ENCODE measurements at places on chromosomes 13 and 19.

GRCh38 chr19:58003174-58003828 lies 681 bp upstream of the ZNF606 start:
- DNase-seq = no peak

- DNase-seq = no peak
Measured at GRCh38 chr19:4310247-4311121, 6.1 kb downstream of the FSD1 start.

- no peak for DNase-seq
Measured at GRCh38 chr19:34230820-34231219, 23.5 kb upstream of the GARRE1 start.

DNA sequence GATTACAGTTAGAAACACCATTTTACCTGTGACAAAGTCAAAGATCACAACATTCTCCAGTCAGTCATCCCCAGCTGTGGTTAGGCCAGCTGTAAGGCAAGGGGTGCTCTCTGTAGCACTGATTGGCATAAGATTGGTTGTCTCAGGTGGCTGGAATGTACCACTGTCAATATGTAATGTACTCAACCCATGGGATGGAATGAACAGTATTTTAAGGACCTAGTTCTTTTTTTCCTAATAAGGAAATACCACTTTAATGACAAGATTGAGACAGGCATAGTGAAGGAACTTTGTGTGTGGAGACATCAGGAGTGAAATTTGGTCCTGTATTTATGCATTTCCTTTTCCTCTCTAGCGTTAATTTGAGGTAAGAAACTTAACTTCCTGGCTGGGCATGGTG lies 310.7 kb downstream of the ITGBL1 start:
- no peak for DNase-seq

GRCh38 chr13:113775451-113776145 lies 16.6 kb downstream of the TMEM255B start:
- DNase-seq = no peak
